OCI-LY7 (cell line): ENCODE measurements at places on chromosomes 4 and X.

GRCh38 chr4:84492737-84493091 is 6.4 kb downstream of the NKX6-1 start:
- no peak for DNase-seq

DNA sequence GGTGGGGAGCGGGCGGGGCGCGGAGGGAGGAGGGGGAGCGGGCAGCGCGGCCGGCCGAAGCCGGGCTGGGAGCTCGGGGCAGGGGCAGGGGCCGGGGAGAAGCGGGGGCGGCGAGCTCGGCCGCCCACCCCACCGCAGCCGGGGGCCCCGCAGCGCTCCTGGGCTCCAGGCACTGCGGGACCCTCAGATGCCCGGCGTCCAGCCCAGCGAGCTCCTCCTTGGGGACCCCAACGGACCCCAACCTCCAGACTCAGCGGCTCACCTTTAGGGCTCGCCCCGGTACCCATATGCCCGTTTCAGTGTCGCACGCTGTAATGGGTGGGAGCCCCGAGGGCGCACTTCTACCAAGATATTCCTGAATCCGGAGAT is 357 bp upstream of the ADGRG2 start:
- no peak for DNase-seq

DNA sequence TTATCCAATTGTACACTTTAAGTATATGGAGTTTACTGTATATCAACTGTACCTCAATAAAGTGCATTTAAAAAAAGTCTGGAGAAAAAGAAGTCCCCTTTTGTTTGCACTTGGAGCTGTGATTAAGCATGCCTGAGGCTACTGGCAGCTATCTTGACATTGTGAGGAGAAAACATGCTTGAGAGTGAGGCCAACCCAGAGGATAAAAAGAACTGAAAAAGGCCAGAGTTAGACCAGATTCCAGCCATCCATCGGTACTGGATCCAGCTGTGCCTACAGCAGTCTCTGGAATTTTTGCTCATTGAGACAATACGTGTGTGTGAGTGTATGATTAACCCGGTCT is 57.4 kb downstream of the LGI2 start:
- DNase-seq: no peak

- no peak for DNase-seq
These were observed 24.0 kb downstream of the DOCK11 start for GRCh38 chrX:118519411-118520215.

DNA sequence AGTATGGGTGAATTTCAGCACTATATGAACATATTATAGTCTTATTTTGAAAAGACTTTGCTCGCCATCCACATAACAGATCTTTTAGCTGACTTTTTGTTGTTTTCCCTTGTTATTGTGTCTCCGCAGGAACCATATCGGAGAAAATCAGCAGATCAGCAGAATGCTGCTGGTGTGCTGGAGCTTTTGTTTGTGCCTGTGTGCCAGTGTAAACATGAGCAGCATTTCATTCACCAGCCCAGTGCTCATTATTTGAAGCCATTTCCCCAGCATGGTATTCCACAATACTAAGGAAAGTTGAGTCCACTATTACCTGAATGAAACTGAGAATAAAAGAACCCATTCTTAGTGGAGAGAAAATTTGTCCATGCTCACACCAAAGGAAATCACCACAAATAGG is 261.8 kb upstream of the ARX start:
- no peak for DNase-seq

- DNase-seq: no peak
These were observed 537.1 kb upstream of the CXorf51A start for GRCh38 chrX:147351644-147352043.

- DNase-seq: peak; percentile 59
These were observed 66.2 kb upstream of the TACR3 start for GRCh38 chr4:103786014-103786413.

- DNase-seq: no peak
These were observed 1.3 kb upstream of the ARX start for GRCh38 chrX:25016938-25017598.

DNA sequence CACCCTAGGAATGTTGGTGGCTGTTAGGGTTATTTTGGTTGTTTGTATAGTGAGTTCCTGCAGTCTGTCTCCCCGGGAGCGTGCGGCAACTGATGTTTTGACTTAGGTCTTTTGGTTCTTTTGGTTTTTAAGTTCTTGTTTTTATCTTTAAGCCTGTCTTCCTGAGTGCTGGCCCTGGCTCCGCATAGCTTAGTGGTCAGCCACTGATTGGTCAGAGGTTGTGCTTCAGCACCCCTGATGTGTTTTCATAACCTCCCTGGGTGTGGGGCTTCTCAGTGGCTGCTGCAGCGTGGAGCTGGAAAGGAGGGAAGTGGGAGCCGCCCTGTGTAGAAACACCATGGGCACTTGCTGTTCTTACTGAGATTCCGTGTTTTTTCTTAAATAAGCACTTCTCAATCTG is 5.1 kb downstream of the PIGG start:
- DNase-seq: no peak

DNA sequence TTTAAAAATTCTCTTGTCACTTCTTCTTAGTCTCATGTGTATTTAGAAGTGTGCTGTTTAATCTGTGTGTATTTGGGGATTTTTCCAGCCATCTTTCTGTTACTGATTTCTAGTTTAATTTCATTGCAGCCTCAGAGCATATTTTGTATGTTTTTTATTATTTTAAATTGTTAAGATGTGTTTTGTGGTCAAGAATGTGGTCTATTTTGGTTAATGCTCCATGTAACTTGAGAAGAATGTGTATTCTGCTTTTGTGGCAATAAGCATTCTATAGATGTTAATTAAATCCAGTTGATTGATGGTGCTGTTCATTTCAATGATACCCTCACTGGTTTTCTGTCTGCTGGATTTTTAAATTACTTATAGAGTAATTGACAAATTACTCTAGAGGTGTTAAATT is 38.9 kb downstream of the ANXA10 start:
- DNase-seq: no peak

DNA sequence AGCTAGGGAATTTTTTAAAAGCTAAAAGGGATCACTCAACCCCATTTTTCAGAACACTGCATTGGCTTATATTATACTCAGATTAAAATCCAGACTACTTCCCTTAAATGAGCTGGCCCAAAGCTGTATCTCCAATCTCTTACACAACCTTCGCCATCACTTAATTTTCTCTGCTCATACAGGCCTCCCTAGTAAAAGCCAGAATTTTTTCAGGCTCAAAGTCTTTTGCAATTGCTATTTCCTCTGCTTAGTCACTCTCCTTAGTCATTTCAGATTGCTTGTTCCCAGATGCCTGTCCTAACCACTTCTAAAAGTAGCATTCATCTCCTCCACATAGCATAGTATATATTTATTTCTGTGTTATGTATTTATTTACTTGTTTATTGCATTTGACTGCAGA is 1587.9 kb upstream of the ADGRL3 start:
- DNase-seq: no peak

DNA sequence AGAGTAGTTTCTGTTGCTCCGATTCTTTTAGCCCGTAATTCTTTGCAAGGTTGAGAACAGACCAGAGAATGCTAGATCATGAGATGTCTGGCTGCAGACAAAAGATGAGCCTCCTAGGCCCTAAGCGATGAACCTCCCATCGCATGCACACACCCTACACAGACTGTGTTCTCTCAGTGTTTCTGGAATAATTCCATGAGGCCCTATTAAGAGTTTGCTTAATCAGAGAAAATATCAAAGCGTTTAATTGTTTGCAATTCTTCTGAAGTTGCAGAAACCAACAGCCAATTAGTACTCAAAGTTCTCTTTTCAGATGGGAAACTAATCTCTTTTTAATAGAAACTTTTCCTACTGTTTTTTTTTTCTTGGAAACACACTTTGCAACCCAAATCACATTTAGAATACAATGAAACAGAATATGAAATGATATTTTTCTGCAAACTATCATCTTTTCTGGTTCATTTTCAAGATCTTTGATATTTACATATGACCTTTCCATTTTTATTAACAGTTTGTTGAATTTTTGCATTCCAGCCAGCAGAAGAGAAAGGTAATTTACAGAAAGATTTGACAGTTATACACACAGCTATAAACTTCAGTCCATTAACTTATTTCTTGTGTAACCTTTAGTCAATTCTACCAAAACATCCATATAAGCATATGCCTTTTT is 1525.6 kb downstream of the ARAP2 start:
- no peak for DNase-seq

DNA sequence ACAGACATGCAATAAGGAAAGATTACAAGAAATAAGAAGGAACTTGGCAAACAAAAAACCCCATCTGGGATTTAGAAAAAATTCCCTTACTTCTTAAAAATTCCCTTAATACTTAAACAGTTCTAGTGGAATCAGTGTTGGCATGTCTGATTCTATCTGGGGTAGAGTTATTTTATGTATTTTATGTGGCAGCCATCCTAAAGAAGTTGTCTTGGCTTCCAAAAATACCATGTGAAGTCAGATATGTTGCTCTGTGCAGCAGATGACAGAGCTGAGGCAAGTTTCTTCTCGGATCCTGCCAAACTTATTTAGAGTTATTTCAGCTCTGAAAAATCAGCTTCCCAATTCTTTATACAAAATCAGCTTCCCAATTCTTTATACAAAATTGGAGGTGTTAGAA is 14.7 kb downstream of the YY2 start:
- no peak for DNase-seq

DNA sequence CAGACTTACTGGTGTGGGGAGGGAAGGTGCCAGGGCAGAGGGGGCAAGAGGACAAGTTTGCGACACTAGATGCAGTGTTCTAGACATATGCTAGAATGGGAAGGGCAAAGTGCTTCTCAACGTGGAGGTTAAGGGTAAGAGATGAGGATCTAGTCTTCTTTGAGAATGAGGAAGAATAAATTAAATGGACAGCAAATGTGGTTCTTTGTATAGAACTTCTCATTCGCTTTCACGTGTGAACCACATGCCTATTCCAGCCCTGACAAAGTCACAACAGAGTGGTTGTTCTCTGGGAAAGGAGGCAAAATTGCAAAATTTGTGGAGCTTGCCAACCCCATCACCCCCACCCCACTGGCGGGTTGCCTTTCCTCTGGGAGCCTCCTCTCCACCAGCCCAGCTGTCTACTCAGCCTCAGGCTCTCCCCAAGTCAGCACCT is 1.5 kb upstream of the ANXA5 start:
- DNase-seq: no peak

DNA sequence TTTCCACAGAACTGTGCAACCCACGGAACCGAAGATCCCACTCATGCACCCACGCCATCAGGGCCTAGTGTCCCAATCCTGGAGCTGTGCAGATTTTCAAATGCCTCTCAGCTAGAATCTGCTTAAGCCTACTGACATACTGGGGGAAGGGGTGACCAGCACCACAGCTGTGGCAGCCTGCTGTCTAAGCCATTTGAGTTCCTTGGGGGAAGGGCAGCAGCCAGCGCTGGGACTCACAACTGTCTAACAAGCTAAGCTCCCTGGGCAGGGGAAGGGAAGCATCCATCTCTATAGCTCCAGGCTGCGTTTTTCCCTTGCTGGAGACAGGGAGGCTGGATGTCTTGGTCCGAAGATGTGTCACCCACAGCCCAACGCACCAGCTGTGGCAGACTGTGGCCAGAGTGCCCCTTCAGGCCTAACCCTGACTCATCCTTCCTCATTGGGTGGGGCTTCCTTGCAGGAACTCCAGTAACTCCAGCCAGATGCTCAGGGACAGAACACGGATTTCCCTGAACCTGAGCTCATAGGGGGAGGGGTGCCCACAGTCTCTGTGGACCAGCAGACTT is 194.8 kb downstream of the CHRDL1 start:
- no peak for DNase-seq

GRCh38 chr4:121182296-121182695 is 18.2 kb upstream of the TNIP3 start:
- DNase-seq: peak; percentile 65

DNA sequence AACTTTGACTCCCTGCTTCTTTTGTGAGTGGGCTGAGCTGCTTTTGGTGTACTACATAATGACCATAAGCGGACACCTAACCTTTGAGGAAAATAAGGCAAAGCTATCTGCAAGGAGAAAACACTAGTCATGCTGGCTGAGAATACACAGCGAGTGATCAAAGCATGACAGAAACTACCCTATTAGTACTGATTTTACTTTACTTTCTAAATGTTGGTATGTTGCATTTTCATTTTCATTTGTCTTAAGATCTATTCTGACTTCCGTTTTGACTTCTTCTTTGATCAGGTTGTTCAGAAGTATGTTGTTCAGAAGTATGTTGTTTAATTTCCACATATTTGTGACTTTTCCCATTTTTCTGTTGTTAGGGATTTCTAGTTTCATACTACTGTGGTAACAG is 361.1 kb downstream of the TRAM1L1 start:
- no peak for DNase-seq

GRCh38 chr4:81509191-81509590 is 37.5 kb upstream of the RASGEF1B start:
- no peak for DNase-seq

- DNase-seq: no peak
These were observed 13.4 kb upstream of the CLOCK start for GRCh38 chr4:55560096-55560495.

DNA sequence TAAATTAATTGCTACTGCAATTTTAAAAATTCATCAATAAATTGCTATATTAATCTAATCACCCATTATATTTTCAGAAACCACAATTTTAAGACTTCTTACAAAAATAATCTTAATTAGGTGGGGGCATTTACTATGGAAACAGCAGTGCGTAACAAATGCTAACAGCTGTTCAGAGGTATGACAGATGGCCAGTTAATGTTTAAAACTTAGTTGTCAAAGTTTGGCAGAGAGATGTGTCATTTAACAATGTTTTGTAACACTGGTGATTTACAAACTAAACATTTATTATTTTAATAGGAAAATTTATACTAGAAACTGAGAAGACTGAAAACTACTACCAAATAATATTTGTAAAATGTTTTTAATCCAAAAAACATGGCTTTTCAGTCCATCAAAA is 85.2 kb upstream of the GPR34 start:
- no peak for DNase-seq

- DNase-seq: no peak
These were observed 16.4 kb upstream of the CPEB2 start for GRCh38 chr4:14985843-14986242.
